ENCODE measurements at places on chromosomes 11 and 22.

- no peak for DNase-seq
These were observed at the start of gene NLRP6 for GRCh38 chr11:278001-278951. Gene NLRP6 (plus strand): TSS chr11:278407. CDS start chr11:278570, 163 bp downstream.

GRCh38 chr11:66688561-66689534 lies 11.2 kb upstream of the RBM4B start:
- no peak for DNase-seq

- no peak for DNase-seq
These were observed 1190.9 kb downstream of the BRD1 start for GRCh38 chr22:48636746-48637145.

GRCh38 chr11:30128269-30128932 lies 102.4 kb upstream of the FSHB start:
- DNase-seq = no peak

DNA sequence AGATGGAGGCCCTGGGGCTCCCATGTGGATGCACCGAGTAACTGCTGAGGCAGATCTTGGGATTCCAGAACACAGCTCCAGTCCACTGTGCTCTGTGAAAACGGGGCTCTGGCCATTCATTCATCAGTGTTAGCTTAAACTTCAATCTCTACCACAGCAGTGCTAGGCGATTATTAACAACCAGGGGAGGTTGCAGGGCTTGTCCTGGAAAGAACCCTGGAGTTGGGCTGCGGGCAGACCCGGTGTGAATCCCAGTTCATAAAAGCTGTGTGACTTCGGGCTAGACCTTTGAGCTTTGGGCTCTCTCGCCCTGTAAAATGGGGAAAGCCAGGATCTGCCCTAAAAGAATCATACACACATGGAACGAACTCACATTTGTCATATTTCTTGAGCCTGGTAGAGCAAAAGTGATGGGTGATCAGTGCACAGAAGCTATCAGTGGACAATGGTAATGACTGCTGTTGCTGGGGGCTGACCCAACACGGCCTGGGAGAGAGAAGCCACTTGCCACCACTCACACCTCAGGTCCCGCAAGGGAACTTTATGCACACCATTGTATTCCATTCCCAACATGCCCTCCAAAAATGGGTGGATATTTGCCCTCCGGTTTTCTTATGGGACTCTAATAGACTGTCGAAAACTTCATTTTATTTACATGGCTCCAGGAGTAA lies 15.6 kb upstream of the CRYBB3 start:
- no peak for DNase-seq

- peak; percentile 74 for DNase-seq
These were observed at the start of gene PATZ1 for GRCh38 chr22:31346255-31346732. Gene PATZ1 (minus strand): TSS chr22:31346346. CDS start chr22:31345602, 744 bp downstream.

GRCh38 chr22:41350087-41350486 lies 31.7 kb upstream of the TEF start:
- no peak for DNase-seq

- peak; percentile 69 for DNase-seq
These were observed 43.5 kb upstream of the TP53I11 start for GRCh38 chr11:44993971-44994704.

DNA sequence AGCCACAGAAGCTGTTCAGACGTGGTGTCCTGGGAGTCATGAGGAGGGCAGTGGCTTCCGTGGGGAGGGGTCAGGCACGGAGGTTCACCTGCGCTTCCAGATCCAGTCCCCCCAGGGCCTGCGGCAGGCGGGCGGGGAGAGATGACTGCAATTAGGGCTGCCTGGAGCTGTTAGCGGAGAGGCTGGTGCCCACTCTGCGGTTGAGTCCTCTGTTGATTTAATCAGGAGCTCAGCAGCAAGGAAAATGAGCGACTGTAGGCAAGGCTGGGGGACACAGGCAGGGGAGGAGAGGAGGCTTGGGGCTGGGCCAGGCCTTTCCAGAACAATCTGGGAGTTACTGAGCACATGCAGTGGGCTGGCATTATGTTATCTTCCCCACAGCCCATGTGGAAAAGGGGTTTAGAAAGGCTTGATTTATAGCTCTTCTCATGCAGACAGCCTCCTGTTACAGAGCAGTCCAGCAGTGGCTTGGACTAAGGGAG lies 13.1 kb downstream of the PLCB3 start:
- DNase-seq = no peak

- DNase-seq = no peak
These were observed 14.6 kb upstream of the ADSL start for GRCh38 chr22:40331706-40332105.

DNA sequence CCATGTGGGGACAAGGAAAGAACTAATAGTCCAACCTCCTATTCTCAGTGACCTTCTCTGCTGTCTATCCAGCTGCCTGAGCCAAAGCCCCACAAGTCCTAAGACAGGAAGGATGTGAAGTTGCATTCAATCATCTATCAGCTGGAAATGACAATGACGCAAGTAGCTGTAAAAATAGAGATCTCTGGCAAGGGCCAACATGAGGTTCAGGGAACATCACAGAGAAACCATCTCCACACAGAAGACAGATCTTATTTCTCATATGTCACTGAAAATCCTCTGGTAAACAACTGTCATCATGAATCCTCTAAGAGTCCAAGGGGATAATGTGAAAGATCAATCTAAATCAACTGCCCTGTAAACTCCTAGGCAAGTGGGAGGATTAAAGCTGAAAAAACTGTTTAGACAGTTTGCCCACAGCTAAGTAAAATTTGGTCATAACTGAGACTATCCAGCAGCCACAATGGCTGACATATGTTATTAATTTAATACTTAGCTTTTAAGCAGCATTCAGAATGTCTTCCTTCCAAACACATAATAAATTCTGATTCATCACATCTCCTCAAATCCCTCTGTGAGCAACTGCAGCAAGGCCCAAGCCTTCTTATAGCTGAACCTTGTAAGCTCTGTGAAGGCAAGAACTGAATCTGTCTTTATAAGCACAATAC lies 52.1 kb downstream of the ALG9 start:
- no peak for DNase-seq

- no peak for DNase-seq
These were observed 7.4 kb downstream of the NDUFV1 start for GRCh38 chr11:67613960-67614715.
